ENCODE measurements at places on chromosomes 4 and X. TPM values are rescaled to one million over a fixed set of nuclear protein-coding genes. Genes with fewer than 3 reads are reported as not detected.

SOWAHD gene
- not detected for polyA plus RNA-seq

POLN gene
- polyA plus RNA-seq = 2.8 TPM

CETN2 gene
- polyA plus RNA-seq = 119 TPM

RHOXF2 gene
- polyA plus RNA-seq = 0.97 TPM

XAGE1A gene
- polyA plus RNA-seq = not detected

CSAG3 gene
- not detected for polyA plus RNA-seq

BTK gene
- not detected for polyA plus RNA-seq

Data from Purkinje cell (primary cell).